ENCODE measurements at places on chromosomes 1 and 21.

- no peak for DNase-seq
Observed at GRCh38 chr1:64550946-64551605, 81.1 kb downstream of the CACHD1 start.

DNA sequence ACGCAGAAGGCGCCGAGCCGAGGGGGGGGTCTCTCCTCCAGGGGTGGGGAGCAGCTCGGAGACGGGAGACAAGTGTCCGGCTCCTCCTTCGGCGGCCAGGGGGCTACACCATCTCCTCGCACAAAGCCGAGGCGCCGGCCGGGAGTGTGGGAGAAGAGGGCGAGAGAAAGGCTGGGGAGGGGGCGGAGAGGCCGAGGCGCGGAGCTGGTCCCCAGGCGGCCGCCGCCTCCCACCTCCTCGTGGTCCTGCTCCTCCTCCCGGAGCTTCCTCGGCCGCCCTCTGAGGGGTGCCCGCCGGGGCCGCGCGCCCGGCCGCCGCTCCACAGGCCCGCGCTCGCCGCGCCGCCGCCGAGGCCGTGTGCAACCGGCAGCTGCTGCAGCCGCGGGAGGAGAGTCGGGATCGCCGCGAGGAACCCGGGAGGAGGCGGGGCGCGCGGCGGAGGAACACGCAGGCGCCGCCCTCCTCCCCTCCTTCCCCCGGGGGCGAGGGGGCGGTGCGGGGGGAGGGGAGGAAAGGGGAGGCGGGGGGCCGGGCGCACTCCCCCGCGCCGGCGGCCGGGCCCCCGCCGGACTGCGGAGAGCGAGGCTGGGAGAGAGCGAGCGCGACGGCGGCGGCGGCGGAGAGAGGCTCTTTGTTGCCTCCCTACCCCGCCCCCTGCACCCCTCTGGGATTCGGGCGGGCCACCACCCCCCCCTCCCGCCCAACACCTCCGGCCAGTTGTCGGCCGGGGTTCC lies at the start of gene ENAH:
ENAH (minus strand) TSS at position 395 of the 734 bp plus-strand sequence. CDS start 433 bp downstream, outside the sequence.
- peak; percentile 86 for DNase-seq

DNA sequence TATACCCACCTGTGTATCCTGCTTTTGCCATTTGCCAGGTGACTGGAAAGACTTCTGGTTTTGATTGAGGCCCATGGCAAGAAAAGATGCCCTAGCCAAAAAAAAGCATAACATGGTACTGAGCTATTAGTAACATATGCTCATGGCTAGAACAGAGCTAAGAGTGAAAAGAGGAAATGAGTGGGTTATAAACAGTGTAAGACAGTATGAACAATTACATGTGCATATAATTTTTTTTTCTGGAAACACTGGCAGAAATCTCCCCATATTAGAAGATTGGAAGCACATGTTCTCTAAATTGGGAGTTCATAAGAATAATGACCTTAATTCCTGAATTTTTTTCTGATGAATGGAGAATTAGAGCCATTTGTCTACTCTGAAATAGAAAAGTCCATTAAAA lies 41.2 kb upstream of the PDC start:
- DNase-seq = no peak

- DNase-seq = peak; percentile 92
Observed at GRCh38 chr21:42039911-42040351, 29.8 kb upstream of the ZBTB21 start.

- no peak for DNase-seq
Observed at GRCh38 chr1:204887846-204888245, 17.2 kb downstream of the NFASC start.

- DNase-seq = no peak
Observed at GRCh38 chr1:232590744-232591082, 39.2 kb downstream of the SIPA1L2 start.

GRCh38 chr1:7535016-7535415 lies 236.1 kb upstream of the VAMP3 start:
- no peak for DNase-seq

DNA sequence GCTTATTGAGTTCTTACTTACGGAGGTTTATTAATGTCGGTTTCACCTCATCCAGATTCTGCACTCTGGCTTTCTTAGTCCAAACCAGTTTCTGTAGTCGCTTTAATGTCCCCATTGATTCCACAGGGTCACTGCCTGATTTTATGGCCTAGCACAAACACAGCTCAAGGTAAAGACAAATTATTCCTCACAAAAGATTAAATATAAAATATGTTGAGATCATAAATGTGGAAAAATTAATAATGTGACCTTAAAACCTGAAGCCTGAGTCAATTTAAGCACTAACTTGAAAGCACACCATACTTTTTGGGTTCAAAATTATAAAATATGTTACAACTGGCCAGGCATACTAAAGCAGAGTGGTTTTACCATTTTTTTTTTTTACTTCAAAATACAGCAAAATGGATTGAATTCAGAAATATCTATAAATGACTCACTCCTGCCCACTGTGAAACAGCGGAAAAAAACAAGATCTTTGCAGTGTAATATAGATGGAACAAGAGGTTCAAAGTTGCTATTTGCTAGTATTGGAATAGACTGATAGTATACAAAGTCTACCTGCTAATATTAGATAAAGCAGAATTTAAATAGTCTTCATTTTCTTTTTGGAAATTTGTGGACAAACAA lies 37.6 kb upstream of the SAMSN1 start:
- DNase-seq = no peak

DNA sequence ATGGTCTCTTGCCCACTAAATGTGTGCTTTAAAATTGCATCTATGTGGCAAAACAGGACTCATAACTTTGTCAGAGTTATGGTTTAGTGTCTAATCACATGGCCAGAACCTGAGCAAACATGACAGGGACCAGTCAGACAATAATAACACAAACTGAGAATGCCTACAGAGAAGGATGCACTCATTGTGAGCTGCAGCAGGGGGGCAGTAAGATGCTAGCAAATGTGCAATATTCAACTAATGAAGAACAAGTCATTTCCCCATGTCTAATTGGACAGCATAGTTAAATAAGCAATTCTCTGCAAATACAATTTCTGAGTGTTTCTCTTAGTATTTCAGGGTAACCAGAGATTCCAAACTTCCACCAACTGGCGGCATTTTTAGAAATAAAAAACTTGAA lies 30.8 kb downstream of the SPAG17 start:
- DNase-seq = no peak

DNA sequence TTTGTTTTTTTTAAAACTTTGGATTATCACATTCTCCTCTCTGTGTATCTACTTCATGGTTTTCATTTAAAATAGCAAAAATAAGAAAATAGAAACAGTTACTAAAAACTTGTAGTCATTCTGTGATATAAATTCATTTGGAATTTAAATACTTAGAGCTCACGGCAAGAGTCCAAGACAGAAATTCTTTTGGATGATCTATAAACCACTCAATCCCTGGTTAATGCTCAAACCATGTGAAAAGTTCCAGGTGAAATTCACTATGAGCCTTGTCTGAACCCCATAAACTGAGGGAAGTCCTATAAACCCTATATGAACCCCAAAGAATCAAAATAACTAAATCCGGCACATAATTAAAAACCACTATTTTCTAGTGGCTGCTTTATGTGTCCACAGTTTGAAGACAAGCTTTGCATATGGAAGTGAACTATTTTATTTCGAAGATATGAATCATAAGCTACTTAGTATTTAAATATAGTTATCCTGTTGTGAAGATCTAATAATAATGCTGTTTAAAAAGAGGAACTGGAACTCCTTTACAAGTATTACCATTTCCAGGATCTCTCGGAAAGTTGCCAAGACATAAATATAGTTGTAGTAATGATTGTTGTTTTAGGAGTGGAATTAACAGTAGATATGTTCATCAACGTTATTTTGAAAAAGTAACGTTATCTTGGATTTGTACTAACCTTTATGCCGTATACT lies 163.5 kb downstream of the NFIA start:
- DNase-seq = no peak

DNA sequence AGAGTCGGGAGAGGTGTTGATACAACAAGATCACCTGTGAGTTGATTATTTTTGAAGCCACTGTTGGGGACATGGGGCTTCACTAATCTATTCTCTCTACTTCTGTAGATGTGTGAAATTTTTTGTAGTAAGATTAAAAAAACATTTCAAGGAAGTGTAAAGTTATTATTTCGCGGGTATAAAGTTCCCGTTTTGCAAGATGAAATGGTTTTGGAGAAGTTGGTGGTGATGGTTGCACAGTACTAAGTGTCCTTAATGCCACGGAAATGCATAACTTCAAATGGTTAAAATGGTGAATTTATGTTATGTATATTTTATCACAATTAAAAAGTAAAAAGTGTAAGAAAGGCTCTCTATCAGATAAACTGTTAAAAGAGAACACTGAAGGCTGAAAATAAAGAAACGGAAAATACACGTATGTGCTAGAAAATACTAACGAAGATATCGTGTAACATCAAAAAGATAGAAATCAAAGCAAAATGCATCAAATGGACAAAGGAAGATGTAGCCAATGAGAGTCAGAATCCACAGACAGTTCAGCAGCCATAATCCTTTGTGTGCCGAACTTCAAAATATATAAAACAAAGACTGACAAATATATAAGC lies 2.9 kb upstream of the ITGB2 start:
- DNase-seq = no peak

DNA sequence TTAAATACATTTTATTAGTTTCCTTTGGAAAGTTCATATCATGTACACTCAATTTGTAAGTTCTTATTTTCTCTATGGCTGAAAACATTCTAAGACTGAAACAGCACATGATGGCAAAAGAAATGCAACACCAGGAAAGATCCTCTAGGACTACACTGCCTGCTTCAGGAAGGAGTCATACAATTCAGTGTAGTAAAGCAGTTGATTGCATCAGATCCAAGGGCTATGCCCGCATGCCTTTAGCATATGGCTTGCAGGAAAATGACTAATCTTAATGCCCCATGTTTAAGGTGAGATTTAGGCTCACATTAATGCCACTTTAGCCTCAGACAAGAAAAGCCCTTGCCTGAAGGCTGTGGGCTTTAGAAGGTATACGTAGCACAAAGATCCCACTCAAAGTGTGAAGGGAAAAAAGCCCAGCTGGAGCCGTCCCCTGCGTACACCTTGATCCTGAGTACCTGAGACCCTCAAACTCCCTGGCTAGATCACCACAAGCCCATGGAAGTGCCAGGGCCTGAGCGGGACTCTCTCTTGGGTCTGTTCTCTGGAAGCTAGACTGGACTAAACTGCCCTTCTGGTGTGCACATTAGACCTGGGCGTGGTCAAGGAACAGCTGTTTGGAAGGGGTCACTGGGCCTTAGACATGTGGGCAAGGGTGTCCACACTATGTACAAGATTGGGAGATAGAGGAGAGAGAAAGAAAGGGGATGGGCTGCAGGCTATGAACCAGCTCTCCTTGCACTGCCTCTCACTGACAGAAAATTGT lies 52.9 kb downstream of the ESRRG start:
- DNase-seq = peak; percentile 49

GRCh38 chr1:65235867-65236805 lies 73.2 kb upstream of the DNAJC6 start:
- peak; percentile 62 for DNase-seq

DNA sequence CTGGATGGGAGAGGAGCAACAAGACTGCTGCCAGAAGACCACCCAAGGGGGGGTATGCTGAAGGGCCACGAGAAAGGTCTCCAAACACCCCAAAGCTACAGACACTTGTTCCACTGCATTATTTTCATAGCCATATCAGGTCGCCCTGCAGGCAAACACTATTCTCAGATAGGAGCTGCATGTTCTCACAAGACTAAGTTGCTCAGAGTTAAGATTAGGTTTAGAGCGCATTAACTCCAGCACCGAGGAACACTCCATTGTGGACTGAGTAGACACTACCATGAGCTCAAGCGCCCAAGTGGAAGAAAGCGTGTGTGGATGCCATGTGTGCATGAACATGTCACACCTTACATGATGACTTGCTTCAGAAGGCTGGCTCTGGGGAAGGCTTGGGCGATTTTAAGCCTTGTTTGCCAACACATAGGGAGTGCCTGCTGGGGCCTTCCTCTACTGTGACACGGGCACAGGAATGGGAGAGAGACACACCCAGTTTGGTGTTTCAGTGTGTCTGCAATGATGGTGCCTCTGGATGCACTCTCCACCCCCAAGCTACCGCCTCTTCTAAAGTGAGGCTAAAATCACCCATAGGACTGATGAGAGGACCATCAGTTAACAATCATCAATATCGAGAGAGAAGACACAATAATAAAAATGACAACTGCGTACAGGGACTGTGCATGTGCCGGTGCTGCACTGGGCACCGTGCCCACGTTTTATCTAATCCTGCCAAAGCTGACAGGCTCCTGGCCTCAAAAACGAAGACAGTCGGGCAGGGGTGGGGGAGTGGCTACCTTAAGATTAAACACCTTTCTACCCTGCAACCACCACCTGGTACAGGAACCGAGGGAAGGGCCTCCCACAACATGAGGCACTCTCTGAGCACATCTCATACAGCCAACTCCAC lies 34.9 kb downstream of the SSBP3 start:
- DNase-seq = no peak

DNA sequence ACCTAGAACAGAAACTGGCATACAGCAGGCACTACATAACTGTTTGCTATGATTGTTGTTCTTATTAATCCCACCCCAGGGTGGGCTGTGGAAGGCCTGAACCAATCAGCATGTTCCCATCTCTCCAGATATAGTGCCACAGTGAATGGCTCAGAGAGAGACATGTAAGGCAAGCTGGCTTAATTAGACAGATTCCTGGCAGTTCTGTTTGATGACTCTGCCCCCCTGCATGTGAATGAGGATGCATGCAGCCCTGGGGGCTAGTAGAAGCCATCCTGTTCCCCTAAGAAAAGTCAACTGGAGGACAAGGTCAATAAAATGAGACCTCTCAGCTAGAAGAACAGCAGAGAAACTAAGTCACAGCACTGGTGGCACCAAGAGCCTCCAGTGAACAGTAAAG lies 130.3 kb downstream of the GLIS1 start:
- DNase-seq = peak; percentile 34

DNA sequence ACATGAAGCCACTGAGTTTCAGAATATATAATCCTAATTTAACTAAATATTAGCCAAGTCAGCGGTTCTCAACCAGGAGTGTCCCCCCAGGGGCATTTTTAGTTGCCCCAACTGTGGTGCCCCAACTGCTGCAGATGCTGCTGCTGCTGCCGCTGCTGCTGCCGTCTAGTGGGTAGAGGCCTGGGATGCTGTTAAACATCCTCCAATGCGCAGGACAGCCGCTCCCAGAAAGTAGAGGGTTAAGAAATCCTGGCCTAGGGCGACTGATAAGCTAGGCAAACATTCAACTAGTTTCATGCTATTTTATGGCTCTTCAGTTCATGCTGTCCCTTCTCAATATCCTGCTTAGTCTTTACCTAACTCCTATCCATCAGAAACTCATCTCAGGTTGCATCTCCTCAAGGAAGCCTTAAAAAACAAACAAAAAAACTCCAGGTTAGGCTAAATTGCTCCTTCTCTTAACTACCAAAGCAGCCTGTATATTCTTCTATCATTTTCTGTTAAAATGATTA lies 9.9 kb upstream of the DCAF6 start:
- no peak for DNase-seq

- DNase-seq = peak; percentile 65
Observed at GRCh38 chr1:32247983-32248889, 1.2 kb downstream of the FAM167B start.

DNA sequence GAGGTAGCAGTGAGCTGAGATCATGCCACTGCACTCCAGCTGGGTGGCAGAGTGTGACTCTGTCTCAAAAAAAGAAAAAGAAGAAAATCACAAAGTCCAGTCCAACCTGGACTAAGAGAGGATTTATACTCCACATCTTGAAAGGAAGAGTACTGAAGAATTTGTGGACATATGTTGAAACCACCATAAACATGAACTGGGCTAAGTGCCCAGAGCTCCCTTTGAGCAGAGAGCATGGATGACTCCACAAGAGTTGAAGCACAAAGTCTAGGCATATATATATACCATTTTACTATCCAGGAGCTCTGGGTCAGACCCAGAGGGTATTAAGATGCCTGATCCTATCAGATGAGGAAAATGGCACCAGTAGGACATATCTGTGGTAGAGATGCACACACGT lies 86.6 kb downstream of the OMA1 start:
- no peak for DNase-seq

GRCh38 chr1:3459051-3459908 lies 4.8 kb downstream of the ARHGEF16 start:
- DNase-seq = no peak
